ENCODE measurements at places on chromosomes 2 and 18.

DNA sequence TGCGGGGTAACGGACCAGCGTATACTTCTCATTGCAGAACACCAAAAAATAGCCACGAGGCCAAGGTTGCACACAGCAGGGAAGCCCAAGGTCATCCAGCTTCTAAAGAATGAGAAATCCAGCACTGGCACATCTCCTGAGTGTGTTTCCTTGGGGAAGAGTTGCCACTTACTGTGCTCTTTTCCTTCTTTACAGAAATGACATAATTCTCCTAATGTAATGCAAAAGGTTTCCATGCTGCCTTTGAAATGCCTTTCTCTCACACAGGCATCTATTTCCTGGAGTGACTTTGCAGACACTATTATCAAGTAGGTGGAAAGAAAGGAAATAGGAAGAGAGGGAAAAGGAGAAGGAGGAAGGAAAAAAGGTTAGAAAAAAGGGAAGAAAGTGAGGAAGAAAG, 862.1 kb upstream of the CELF4 start:
- no peak for DNase-seq

DNA sequence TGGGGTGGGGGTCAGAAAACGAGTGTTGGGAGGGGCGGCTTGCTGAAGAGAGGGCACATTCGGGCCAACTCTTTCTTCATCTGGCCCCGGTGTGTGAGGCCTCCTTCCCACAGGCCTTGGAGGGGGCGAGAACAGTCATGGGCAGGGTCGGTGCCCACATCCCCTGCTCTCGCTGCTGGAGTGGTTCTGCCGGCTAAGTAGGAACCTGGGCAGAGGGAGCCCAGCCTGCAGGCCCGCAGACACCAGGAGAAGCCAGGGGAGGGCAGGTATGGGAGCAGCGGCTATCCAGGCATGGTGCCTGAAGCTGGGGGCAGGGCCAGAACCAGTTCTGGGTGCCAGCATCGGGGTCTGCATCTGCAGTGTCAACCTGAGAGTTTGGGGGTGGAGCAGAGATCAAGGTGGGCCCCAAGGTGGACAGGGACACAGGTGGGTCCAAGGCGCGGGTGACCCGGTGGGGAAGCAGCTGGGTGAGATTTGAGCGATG, 46.6 kb upstream of the HPCAL1 start:
- no peak for DNase-seq

GRCh38 chr2:133434959-133435668, 133.1 kb downstream of the NCKAP5 start:
- DNase-seq: no peak

GRCh38 chr2:59892398-59892797, 661.1 kb downstream of the BCL11A start:
- DNase-seq: no peak

- DNase-seq: no peak
These were observed 678.1 kb upstream of the SLC8A1 start for GRCh38 chr2:41129988-41130387.

DNA sequence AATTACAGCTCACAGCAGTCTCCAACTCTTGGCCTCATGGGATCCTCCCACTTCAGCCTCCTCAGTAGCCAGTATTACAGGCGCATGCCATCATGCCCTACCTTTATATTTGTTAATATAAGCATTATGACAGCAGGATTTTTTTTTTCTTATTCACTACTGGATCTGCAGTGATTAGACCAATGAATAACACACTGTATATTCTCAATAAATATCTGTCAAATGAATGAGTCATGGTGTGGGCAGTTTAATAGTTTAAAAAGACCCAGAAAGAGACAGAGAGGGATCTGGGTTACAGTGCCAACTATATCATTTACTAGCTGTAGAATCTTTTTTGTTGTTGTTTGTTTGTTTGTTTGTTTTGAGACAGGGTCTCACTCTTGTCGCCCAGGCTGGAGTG, 62.4 kb upstream of the LTBP1 start:
- DNase-seq: no peak

DNA sequence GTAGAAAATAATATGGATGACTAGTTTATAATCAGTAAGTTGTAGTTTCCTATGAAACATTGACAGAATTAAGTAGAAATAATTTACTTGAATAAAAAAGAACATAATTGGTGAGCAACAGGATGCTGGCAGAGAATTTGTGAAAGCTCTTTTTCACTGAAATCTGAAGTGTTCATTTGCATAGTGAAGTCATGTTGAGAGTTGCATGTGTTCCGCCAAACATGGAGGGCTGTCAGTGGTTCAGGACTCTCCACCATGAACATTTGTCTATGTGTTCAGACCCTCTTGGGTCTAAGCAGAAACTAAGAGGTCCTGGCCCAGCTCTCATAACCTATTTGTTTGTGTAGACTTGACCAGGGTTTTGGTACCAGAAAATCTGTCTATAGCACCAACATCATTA, 182.5 kb upstream of the LINC00305 start:
- DNase-seq: no peak

DNA sequence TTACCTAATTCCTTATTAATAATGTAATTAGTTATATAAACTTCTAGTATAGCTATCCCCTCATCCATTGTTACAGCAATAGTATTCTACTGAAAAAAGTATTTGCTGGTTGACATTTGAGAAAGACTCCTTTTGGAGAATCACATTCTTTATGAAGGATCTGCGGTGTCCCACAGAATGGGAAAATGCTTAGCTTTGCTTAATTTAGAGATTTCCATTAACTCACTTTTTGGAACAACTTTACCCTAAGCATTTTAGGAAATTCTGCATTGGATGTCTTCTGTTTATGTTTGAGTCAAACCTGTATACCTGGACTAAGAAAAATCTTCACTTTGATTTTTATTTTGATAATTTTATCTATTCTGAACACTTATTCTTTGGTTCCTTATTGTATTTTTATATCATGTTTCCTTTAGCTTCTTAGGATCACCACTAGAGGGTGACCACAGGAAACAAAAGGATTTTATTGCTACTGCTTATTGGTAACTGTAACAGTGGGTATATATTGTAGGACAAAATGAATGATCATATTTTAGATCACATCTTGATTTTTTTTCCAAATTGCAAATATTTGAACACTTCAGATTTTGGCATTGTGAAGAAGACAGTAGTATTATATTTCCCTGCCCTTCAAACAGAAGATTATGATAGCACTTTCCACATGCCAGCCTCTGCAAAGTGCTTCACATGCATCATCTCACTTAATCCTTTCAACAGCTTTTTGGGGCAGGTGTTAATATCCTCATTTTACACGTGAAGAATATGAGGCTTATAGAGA, 79.6 kb downstream of the MIB1 start:
- DNase-seq: no peak

GRCh38 chr2:24259316-24259715, 84.5 kb downstream of the FAM228A start:
- no peak for DNase-seq

DNA sequence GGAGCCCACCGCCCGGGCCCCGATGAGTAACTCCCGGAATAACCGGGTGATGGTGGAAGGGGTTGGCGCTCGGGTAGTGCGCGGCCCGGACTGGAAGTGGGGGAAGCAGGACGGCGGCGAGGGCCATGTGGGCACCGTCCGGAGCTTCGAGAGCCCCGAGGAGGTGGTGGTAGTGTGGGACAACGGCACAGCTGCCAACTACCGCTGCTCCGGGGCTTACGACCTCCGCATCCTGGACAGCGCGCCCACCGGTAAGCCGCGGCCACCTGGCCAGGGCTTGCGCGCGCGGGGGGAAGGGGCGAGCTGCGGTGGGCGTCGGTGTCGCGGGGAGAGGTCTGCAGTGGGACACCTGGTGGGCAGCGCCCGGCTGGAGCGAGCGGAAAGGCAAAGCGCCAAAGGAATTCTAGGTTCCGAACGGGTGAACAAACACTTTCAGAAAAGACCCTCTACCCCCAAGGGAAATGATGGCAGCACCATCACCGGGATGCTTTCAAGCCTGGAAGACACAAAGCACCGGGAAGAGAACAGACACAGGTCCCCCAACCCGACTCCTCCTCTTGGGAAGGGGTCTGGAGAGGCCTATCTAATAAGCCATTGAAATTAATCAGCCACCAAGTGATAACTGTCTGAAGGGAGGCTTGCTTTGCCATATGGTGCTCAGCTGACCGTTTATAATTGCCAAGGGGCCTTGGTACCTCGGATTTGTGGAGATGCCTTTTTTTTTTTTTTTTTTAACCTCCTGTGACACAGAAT, 1.1 kb downstream of the MIB1 start:
- no peak for DNase-seq

DNA sequence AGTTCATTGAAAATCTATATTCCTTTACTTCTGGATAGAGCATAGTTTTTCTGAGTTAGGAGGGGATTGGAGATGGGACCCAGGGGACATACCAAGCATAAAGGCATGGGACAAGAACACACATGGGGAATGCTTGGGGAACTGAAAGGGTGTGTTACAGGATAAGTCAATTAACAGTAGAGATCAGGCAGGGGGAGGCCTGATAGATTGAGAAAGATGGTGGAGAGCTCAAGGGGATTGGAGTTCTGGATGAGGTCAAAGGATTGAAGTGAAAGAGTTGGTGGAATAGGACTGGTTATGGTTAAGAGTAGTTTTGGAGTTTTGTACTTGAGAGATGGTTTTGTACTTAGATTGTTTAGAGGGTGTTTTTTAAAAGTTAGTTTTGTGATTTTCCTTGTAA, 16.1 kb downstream of the ACSL3 start:
- DNase-seq: no peak
